ENCODE measurements at places on chromosomes 13 and 19. TPM values are rescaled to one million over a fixed set of nuclear protein-coding genes. Genes with fewer than 3 reads are reported as not detected.

Gene ITM2B
- 197 TPM for total RNA-seq

Gene CATSPERD
- not detected for total RNA-seq

Gene CNN2
- 295 TPM for total RNA-seq

DNA sequence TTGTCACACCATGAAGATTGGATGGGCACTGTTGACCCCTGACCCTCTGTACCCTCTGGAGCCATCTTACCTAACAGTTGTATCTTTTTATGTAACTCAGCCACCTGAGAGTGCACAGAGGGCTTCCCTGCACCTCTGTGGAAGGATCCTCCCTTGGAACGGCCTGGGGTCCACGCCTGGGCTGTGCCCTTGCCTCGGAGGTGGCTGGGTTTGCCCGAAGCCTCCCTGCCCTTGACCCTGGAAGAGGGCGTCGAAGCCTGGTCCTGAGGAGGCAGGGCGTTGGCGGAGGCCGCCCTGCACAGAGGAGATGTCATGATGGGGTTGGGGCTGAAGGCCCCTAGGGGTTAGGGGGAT is 241 bp downstream of the ODAD3 start:
- no peak for DNase-seq

DNA sequence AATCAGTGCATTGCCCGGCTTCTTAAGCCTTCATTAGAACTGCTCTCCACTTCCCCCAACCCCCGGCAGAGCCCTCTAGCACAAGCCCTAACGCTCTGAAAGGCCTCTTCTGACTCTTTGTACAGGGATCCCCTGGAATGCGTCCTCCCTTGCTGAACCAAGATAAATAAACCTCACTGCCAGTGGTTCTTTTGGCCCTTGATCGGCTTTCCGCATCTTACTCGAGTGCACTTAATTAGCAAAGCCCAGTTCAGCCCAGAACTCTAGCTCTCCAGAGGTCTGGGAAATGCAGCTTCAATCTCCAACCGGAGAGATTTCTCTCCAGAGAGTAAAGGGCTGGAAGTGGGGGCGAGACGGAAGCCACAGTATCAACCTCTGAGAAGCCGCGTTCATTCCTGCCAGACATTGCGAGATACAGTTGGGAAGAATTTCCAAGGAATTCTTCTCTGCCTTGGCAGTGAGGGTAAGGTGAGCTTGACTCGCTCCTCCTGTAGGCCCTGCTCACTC is 8.7 kb upstream of the ZNF444 start:
- DNase-seq, result no peak

DNA sequence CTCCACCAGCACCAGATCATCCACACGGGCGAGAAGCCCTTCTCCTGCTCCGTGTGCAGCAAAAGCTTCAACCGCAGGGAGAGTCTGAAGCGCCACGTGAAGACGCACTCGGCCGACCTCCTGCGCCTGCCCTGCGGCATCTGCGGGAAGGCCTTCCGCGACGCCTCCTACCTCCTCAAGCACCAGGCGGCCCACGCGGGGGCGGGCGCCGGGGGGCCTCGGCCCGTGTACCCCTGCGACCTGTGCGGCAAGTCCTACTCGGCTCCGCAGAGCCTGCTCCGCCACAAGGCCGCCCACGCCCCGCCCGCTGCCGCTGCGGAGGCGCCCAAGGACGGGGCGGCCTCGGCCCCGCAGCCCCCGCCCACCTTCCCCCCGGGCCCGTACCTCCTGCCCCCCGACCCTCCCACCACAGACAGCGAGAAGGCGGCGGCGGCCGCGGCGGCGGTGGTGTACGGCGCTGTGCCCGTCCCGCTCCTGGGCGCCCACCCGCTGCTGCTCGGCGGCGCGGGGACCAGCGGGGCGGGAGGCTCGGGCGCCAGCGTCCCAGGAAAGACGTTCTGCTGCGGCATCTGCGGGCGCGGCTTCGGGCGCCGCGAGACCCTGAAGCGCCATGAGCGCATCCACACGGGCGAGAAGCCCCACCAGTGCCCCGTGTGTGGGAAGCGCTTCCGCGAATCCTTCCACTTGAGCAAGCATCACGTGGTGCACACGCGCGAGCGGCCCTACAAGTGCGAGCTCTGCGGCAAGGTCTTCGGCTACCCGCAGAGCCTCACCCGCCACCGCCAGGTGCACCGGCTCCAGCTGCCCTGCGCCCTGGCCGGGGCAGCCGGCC is 9.4 kb downstream of the ZNF784 start:
- no peak for DNase-seq

GRCh38 chr13:50970956-50971355 is 61.4 kb downstream of the RNASEH2B start:
- DNase-seq, result no peak

DNA sequence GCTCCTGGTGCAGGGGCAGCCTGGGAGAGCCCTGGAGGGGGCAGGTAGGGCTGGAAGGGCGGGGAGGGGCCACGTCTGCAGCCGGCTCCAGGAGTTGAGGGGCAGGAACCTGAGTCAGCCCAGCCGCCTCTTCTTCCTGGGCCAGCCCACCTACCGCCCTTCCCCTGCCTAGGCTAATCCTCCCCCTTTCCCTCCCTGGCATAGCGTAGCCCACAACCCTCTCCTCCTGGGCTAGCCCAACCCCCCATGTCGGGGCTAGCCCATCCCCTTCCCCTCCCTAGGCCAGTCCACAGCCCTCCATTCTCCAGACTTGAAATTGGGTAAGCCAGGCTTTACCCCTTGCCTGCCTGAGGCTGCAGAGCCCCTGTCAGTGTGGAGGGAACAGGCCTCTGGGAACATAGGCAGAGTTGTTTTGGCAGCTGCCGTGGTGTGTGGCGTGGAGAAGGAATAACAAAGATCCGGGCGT is 20.6 kb upstream of the WDR18 start:
- DNase-seq, result no peak
